ENCODE measurements at places on chromosomes 11 and 22. TPM values are rescaled to one million over a fixed set of nuclear protein-coding genes. Genes with fewer than 3 reads are reported as not detected.

DNA sequence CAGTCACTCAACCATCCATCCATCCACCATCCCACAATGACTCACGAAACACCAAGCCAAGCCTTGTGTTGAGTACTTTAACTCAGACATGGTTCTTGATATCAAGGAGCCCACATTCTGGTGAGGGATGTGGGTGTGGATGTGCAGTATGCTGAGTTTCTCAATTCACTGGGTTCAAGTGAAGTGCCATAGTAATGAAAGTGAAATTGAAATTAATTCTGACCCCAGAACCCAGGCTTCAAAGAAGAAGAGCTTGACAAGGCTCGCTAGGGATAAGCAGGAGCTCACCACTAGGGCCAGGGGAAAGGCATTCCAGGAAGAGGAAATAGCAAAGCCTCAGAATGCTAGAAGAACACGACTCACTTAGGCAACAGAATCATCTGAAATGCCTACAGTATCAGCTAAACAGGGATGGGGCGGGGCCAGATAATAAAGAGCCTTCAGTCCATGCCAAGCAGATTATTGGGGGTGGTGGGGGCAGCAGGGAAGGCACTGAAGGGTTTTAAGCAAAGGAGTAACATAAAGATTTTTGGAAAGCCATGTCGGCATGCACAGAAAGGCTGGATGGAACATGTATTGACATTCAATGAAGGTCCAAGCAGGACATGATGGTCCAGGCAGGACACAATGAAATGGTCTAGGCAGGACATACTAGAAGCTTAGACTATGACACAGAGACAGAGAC lies 37.2 kb downstream of the RTL6 start:
- H3K4me1 ChIP-seq: no peaks in the 10 kb centered on the region
- no peak for DNase-seq
- no peak overlapping the region for H3K27ac ChIP-seq

DNA sequence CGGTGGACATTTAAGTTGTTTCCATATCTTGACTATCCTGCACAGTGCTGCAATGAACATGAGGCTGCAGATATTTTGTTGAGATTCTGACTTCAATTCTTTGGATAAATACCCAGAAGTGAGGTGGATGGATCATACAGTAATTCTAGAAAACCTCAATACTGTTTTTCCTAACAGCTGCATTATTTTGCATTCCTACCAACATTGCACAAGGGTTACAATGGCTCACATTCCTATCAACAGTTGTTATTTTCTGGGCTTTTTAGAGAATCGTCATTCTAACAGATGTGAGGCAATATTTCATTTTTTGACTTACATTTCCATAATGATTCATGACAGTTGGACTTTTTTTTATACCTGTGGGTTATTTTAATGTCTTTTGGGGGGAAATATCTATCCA lies 716.9 kb upstream of the ANO3 start:
- DNase-seq: no peak
- H3K27ac ChIP-seq: no peak overlapping the region
- H3K36me3 ChIP-seq: no peaks in the 10 kb centered on the region
- H3K4me1 ChIP-seq: no peaks in the 10 kb centered on the region
- H3K27me3 ChIP-seq: no peaks in the 10 kb centered on the region

Gene BET1L
- total RNA-seq: 70.1 TPM

Gene CDON
- total RNA-seq: 13.7 TPM

All from upper lobe of left lung (tissue), 6 donors.